ENCODE measurements at places on chromosomes 7 and 10.
A peak's percentile ranks its signal among the peaks of the same experiment; 100 is the strongest.

DNA sequence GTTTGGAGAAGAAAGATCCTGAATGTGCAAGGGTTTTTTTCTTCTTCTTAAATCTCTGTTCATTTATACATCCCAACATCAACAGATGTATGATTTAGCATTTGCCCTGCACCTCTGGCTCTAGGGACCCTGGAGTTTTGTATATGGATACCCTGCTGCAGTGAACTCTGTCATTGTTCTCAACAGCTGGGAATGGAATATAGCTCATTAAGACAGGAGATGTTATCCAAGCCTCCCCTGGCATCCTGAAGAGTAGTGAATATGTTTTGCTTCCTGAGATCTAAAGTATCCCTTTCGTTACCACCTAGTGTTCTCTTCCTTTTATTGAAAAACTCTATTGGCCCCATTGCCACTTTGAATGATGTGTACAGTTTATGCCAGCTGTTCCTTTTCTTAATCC lies 275.9 kb downstream of the EXOC4 start:
- DNase-seq: no peak

- peak; percentile 91 for DNase-seq
Measured at GRCh38 chr7:50534690-50535290, 30.4 kb downstream of the DDC start.

DNA sequence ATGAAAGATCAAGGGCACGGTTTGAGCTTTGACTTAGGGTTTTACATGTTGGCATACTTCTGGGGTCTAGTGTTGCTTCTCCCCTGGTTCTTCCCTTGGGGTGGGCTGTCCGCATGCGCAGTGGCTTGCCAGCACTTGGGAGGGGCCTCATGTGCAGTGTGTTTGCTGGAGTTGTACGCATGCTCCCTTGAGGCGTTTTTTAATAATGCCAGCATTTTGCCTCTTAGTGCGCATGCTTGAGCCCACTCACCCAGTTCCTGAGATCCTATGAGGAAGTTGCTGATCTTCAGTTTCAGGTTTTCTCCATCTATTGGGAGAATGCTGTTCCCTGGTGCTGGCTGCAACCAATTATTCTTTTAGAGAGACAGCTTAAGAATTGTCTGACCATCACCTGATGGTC lies 113.4 kb upstream of the GPR141 start:
- no peak for DNase-seq

DNA sequence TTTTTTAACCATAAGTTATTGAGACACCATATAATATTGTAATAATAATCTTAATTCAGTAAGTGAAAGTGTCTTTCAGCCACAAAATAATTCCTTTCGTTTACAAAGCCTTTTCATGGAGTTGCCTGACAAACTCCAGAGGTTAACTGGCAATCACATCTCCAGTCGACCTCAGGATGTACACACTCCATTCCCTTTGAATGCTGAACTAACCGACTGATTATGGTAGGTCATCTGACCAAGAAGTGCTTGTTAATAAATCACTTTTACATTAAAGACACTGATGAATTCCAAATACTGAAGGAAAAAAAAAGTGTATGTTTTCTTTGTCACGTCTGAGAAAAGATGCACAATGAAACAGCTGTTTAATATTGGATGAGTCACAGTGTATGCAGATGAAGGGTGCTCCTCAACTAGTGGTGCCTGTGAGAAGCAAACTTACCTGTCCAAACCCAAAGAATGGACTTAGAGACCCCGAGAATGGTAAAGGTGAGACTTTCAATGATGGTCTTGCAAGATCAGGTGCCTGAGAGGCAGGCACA lies 348.1 kb upstream of the VWC2 start:
- no peak for DNase-seq

DNA sequence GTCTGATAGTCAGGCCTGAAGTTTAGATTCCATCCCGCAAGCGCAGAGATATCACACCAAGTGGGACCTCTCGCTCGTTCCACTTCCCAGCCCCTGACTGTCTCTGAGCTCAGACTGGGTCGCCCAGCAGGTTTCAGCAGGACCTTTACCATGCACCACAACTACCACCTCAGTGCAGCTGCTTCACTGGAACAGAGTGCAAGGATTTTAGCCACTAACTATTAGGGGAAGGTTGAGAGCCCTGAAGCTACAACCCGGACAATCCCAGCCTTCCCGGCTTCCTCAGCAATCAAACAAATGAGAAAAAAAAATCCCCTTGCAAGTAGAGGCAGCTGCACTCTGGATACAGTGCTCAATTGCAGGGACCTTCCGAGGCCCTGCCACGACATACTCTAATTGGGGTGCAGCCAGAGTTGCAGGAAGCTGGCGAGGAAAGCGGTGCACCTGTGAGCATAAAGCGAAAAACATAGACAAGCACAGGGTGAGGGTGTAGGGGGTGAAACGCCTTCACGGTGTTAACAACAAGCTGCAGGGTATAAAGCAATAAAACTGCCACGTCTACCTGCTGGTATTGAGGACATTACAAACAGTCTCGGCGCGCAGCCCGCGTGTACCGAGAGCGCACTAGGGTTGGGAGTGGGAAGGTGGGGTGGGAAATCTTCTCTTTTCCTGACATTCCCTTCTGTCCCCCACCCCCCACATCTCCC lies 2.6 kb upstream of the DLX6 start:
- no peak for DNase-seq

- DNase-seq: no peak
Measured at GRCh38 chr7:33762911-33763306, 142.4 kb upstream of the BMPER start.

DNA sequence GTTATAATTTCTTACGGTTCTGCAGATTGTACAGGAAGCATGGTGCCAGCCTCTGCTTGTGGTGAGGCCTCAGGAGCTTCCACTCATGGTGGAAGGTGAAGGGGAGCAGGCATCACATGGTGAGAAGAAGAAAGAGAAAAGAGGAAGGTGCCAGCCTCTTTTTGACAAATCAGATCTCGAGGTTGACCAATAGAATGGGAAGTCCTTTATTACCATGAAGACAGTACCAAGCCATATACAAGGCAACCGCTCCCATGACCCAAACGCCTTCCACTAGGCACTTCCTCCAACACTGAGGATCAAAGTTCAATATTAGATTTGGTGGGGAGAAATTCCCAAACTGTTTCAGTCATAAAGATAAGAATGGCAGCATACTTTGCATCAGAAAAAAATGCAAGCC lies 502.8 kb downstream of the GLRX3 start:
- DNase-seq: no peak

GRCh38 chr7:4606797-4607196 lies 75.3 kb upstream of the FOXK1 start:
- no peak for DNase-seq

DNA sequence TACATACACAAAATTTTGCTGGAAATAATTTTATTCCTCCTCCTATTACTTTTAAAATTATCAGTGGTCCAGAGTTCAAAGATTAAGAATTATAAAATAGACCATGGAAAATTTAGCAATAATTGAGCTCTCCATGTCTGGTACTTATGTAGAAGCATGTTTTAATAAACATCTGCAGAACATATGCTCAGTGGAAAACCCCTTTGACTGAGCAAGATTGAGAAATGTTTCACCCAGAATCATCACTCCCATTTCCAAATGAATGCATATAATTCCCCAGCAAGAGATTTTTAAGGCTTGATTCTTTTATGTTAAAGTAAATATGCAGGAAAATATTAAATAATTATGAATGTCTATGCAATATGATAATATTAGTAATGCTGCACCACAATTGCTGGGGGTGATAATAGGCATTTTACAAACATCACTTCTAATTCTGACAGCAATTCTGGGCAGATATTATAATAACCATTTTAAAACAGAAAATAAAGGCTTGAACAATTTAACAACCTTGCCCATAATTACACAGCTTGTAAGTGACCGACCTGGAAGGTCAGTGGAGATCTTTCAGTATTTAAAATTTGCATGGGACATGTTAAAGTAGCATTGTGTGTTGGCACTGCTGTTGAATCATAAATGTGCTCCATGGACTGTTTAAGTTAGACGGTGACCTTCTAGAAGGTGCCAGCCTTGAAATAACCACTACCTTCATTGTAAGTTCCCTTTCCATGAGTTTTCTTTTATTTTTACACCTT lies 45.6 kb upstream of the TES start:
- no peak for DNase-seq

- DNase-seq: no peak
Measured at GRCh38 chr10:71643904-71644303, 75.7 kb downstream of the C10orf105 start.

GRCh38 chr7:4791101-4791737 lies 15.8 kb downstream of the AP5Z1 start:
- DNase-seq: no peak

DNA sequence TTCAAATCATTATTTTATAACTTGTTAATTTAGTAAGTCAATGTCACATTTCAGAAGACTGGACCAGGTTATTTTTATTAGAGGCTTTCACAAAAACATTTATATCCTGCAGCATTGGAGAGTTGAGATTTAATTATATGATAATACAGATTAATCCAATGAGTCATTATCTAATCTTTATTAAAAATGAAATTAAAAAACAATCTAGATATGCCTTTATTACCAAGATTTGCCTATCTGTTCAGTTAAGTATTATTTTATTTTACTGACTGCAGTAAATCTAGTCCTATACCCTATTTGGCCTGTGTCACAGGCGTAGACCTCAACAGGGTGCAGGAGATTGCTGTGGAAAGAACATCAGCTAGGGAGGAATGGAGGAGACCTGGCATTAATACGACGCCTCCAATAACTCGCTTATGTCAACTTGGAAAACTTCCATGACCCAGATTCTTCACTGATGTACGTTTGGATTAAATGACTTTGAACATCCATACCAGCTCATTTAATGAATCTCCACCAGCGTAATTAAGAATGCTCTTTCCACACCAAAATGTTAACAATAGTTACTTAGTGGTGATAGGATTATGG lies 18.2 kb downstream of the PAXIP1 start:
- DNase-seq: no peak

DNA sequence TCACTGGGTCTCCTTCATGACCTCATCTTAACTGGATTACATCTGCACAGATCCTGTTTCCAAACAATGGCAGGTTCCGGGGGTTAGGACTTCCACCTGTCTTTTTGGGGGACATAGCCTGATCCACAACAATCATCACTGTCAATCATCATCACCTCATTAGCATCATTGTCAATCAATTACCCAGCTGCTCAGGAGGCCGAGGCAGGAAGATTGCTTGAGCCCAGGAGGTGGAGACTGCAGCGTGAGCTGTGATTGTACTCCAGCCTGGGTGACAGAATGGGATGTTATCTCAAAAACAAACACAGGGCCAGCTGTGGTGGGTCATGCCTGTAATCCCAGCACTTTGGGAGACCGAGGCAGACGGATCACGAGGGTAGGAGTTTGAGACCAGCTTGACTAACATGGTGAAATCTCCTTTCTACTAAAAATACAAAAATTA lies 18.7 kb downstream of the AMZ1 start:
- DNase-seq: no peak

DNA sequence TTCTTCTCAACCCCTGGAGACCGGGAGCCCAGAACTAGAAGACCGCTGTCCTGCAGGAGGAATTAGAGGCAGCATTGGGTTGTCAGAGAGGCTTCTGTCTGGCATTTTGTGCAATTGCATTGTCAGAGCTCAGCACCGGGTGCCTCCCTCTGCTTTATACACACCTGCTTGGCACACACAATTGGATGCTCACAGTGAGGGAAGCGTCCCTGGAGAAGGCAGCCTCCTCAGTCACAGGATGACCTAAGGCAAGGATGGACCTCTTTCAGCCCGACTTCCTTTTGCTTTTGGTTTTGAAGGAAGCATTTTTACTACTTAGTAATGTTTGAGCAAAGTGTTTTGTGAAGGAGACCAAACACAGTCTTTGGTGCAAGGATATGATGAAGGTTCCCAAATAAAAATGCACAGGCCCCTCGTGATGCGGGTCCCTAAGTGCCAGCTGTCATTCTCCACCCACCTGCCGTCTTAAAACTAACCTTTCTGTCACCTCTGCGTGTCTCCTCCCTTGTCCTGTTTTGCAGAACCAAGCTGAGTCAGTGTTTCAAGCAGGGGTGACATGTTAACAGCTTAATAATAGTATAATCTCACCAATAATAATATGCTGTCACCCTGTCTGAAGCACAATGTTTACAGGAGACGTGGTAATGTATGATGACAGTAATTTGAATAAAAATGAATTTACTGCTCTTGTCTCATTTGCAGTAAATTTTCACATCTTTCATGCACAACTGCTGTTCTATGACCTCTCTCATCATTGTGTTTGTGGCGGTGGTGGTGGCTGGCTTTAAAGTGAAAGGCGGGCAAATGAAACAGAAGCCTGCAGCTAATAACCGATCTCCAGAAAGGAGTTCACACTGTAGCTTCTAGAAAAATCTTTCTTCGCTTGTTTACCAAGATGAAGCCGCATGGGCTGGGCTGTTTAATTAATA lies 430.2 kb upstream of the MKI67 start:
- no peak for DNase-seq

- no peak for DNase-seq
Measured at GRCh38 chr10:116274064-116274904, 1.3 kb upstream of the GFRA1 start.

DNA sequence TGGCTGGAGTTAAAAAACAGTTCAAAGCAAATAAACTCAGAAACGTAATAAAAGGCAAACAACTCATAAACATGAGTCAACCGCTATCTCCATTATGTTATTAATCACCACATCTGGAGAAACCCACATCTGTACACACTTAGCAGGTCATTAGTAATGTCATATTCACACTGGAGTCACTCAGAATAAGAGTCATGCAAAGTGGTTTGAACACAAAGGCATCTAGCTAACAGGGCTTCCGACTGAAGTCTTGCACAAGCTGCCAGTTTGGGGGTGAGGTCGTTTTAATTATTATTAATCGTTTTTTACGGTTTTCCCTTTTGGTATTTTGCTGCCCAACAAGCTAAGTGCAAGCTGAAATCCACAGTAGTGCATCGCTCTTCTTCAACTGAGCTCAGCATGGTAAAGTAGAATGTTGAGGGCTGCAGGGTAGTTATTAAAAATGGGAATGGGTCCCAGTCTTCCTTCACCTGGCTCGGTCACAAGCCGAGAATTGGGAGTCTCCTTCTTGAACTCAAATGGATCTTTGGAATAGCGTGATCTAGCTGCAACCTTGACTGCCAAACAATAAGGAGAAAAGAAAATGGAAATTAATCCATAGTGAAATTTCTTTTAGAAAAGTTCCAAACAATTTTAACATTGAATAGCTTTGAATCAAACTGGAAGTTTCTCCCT lies 663.5 kb downstream of the KCNMA1 start:
- DNase-seq: peak; percentile 71

DNA sequence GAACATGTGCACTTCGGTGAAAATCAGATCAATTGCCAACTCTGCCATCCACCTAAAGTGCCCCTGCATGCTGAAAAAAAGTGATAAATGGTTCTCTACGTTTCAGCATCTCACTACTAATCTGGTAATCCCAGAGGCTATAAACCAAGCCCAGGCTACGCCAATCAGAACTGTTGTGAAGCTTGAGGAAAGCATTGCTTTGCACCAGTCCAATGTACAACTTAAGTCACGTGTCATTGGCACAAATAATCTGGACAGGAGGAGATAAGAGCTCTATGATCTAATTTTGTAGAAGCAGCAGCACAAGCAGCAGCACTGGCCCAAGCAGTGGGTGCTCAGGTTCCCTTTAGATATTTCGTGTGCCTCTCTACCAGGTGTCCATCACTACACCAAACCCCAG lies 4.4 kb upstream of the EGR2 start:
- no peak for DNase-seq
